Left cardiac atrium (tissue), 4 donors: ENCODE measurements at places on chromosomes 12 and 14. TPM values are rescaled to one million over a fixed set of nuclear protein-coding genes. Genes with fewer than 3 reads are reported as not detected.
A peak's percentile ranks its signal among the peaks of the same experiment; 100 is the strongest.

CCDC60 gene
- not detected for total RNA-seq

RPGRIP1 gene
- 0.38 TPM for total RNA-seq

DNA sequence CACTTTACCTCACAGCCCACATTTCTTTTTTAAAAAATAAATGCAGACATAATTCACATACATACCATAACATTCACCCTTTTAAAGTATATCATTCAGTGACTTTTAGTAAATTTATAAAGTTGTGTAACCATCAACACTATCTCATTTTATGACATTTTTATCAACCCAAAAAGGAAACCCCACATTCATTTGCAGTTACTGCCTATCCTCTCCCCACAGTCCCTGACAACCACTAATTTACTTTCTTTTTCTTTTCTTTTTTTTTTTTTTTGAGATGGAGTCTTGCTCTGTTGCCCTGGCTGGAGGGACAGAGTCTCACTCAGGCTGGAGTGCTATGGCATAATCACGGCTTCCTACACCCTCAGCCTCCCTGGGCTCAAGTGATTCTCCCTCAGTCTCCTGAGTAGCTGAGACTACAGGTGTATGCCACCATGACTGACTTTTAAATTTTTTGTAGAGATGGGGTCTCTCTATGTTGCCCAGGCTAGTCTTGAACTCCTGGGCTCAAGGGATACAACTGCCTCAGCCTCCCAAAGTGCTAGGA lies 1.5 kb upstream of the EP400 start:
- DNase-seq = peak; percentile 3

DNA sequence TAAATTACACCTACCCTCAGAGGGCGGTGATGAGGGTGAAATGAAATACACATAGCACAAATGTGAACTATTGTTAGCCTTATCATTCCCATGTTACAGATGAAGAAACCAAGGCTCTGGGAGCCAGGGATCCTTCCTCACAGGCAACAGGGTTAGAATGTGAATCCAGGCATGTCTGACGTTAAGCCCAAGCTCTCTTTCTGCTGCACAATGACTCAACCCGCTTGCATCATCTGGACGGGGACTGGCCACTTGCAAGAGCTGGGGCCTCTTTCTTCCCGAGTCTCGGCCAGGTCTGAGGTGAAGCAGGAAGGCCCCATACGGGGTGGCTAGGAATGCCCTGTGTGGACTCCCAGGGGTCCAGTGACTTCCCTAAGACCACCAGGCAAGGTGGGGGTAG lies 105.2 kb downstream of the RBM19 start:
- no peak for DNase-seq

DNA sequence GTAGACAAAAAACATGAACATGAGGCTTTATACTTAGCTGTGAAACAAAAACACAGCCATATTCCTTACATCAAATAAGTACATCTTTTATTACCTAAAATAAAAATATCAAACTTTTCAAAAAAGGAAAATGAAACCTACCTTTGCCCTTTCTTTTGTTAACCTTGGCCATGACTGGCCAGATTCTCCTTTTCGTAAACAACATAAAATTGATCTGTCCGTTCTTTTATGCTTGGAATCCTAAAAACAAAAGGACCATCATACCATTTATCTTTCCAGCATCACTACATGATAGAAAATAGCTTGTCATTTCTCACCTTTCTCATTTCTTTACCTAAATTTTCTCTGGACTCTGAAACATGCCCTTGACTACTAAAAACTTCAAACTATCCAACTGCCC lies 16.5 kb downstream of the PTGES3 start:
- no peak for DNase-seq

GRCh38 chr12:57837864-57838562 lies 8.5 kb downstream of the CTDSP2 start:
- DNase-seq = peak; percentile 77

GRCh38 chr12:14403711-14404196 lies 38.3 kb downstream of the ATF7IP start:
- DNase-seq = no peak

GRCh38 chr12:120579179-120579578 lies 2.0 kb downstream of the POP5 start:
- no peak for DNase-seq

DNA sequence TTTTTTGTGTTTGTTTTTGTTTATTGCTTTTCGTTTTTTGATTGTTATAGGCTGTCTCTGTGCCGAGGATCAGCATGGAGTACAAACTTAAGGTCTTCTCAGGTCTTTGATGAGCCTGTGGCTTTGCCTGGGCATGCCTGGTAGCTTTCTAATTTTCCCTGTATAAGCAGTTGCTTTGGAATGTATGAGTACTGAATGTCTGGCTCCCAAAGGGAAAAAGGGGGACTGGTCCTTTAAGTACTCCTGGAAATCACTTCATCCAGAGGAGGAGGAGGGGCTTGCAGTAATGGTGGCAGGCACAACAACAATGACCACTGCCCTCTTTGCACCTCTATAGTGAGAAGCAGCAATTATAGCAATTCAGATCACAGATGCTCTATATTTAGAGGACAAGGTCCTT lies 67.6 kb upstream of the TTC7B start:
- no peak for DNase-seq
